ENCODE measurements at places on chromosomes 1 and 21. TPM values are rescaled to one million over a fixed set of nuclear protein-coding genes. Genes with fewer than 3 reads are reported as not detected.

NUDT4B gene
- 15.7 TPM for polyA plus RNA-seq

TSSK3 gene
- 0.08 TPM for polyA plus RNA-seq

PADI3 gene
- 6.9 TPM for polyA plus RNA-seq

EPS15 gene
- 23.1 TPM for polyA plus RNA-seq

KCNA3 gene
- polyA plus RNA-seq: not detected

LMNA gene
- 759 TPM for polyA plus RNA-seq

EPHA2 gene
- polyA plus RNA-seq: 91.7 TPM

ANGPTL1 gene
- not detected for polyA plus RNA-seq

AMPD2 gene
- polyA plus RNA-seq: 28.3 TPM

SLAMF8 gene
- not detected for polyA plus RNA-seq

MAP1LC3C gene
- polyA plus RNA-seq: not detected

GRCh38 chr21:25647647-25648046 is 8.6 kb downstream of the JAM2 start:
- DNase-seq: no peak

- peak; percentile 49 for DNase-seq
Observed at GRCh38 chr21:34690041-34690792, 21.4 kb downstream of the CLIC6 start.

GRCh38 chr1:189658381-189658780 is 819.3 kb downstream of the BRINP3 start:
- DNase-seq: peak; percentile 44

DNA sequence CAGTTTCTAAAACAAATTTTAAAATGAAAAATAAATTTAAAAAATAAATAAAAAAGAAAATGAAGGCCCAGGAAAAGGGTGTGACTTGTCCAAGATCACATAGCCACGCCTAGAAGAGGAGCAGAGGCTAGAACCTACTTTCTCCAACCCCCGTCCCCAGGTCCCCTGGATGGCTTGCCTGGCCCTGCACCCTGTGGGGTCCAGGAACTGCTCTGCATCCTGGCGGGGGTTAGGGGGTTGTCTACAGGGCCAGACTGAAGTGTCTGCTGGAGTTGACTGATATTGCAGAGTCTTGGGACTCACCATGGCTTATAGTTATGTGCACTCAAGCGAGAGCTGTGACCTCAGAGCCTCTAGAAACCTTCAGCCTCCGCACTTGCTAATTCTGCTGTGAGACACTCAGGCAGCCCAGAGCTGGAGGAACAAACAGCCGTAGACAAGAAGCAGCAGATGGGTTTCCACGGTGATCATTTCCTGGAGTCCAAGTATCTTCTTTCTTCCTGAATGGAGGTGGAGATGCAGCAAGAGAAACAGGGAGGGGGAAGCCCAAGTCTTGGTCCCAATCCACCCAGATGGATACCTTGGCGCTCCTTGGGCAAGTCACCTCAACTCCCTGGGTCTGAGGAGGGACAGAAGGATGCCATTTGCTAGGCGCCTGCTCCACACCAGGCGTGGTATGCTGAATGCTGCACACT is 5.2 kb upstream of the EXTL1 start:
- DNase-seq: no peak

DNA sequence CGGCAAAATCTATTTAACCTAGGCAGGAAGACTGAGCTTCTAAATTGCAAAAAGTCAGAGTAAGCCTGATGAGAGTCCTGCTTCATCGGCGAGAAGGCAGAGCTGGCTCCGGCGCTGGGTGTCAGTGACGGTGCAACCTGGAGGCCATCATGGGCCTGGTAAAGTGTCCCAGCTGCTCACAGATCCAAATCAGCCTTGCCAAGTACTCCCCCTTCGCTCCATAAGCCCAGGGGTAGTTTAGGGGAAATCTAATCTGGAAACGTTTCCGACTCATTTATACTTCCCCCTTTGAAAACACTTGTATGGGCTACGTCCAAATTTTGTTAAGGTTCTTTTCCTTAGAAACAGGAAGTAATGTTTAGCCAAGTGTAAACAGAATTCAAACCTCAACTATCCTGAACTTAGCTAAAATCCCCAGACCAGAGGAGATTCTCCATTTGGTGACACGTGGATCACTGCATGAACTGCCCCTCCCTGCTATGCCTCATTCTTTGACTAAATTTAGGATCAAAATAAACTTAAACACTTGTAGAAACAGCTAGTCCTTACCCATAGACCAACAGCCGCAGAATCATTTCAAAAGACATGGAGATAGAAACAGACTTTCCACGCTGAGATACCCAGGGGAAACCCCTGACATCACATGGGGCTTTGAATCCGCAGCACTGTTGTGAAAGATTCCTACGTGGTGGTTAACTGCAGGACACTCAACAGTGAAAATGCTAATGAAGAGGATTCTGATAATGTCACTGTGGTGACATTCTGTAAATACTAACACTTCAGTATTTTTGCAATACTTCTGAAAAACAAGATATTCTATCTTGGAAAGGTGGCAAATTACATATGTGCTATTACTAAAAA is 172.7 kb downstream of the TGFBR3 start:
- DNase-seq: no peak

DNA sequence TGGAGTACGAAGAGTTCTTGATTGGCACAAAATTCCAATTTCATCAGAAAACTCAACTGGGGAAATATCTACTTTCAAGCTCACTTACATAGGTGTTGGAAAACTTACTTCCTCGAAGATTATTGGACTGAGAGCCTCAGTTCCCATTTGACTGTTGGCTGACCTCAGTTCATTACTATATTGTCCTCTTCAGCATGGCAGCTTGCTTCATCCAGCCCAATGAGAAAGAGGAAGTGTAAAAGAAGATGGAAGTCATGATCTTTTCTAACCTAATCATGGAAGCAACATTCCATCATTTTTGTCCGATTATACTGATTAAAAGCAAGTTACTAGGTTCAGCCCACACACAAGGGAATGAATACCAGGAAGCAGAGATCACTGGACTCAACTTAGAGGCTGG is 49.4 kb downstream of the HSD3B1 start:
- DNase-seq: no peak

- DNase-seq: no peak
Observed at GRCh38 chr1:39184354-39184818, 20.1 kb upstream of the MACF1 start.

GRCh38 chr1:47469390-47469759 is 31.5 kb downstream of the FOXD2 start:
- no peak for DNase-seq

DNA sequence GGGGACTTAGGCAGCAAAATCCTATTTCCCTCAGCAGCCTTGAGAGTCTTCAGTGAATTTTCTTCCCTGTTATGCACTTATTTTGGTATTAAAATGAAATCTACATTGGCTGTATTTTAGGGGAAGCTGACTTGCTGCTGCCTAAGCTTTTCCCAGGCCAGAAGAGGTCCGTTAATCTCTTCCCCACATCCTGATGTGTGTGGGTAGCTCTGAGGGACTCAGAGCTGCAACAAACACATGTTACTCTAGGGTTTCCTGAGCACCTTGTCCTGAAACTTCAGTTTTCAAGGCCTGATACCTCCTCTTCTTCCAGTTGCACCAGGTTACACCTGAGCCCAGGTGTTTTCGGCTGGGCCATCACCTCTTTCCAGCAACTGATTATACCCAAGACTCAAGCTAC is 51.5 kb downstream of the SYT6 start:
- DNase-seq: no peak

DNA sequence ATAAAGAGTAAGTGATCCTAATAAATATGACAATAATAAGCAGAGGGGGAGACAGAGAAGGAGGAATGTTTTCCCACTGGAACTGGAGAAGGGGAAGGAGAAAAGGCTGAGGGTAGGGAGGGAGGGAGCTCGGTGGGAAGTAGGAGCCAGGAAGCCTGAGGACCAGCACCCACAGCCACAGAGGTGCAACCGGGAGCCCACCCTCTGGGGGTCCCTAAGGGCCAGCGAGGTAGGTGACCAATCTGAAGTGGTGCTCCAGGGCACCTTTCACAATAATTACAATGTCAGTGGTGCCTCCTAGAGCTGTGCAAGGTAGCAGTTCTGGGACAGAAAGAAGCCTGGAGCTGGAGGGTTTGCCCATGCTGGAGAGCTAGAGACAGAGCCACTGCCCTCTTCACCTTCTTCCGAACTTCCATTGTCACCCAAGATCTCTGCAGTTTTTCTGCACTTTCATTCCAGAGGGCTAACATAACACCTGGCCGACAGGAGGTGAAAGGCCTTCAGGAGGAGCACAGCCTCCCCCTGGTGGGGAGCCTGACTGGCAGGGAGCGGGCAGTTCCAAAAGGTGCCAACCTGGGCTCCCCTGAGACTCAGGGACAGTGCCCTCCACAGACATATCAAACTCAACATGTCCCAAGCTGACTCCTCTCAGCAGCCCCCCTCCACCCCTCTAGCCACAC is 4.1 kb upstream of the AHCYL1 start:
- DNase-seq: peak; percentile 37

- no peak for DNase-seq
Observed at GRCh38 chr21:32356874-32357395, 35.9 kb downstream of the URB1 start.

DNA sequence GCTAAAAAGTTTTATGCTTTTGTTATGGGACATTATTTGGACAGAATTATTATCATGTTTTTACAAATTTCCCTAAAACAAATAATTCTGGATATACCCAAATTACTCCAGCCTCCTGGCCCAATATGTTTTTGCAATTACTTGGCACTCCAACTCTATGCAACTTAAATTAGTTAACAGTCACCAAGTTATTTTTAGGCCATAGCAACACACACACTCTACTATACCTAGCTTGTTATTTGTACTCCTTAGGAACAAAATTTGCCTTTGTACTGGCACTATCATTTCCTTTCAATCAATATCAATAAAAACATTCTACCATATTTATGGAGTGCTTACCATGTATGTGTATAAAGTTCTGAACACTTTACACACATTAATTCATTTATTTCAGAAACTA is 7.7 kb downstream of the DUSP10 start:
- no peak for DNase-seq

- peak; percentile 17 for DNase-seq
Observed at GRCh38 chr1:94535879-94536278, 5.7 kb downstream of the F3 start.

DNA sequence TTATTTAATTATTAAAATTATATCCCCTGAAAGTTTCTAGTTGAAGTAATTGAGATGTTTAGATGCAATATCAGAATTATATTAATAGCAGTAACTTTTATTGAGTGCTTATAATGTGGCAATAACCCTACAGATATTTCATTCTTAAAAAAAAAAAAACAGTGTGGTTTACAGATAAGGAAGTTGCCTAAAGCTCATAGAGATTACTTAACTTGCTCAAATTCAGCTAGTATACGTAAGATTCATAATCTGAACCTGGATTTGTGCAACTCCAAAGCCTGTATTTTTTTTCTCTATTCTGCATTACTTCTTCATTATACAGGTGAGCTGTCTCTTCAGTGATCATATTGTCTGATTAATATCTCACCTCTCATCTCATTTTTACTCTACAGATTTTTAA is 156.0 kb upstream of the PTBP2 start:
- DNase-seq: no peak

DNA sequence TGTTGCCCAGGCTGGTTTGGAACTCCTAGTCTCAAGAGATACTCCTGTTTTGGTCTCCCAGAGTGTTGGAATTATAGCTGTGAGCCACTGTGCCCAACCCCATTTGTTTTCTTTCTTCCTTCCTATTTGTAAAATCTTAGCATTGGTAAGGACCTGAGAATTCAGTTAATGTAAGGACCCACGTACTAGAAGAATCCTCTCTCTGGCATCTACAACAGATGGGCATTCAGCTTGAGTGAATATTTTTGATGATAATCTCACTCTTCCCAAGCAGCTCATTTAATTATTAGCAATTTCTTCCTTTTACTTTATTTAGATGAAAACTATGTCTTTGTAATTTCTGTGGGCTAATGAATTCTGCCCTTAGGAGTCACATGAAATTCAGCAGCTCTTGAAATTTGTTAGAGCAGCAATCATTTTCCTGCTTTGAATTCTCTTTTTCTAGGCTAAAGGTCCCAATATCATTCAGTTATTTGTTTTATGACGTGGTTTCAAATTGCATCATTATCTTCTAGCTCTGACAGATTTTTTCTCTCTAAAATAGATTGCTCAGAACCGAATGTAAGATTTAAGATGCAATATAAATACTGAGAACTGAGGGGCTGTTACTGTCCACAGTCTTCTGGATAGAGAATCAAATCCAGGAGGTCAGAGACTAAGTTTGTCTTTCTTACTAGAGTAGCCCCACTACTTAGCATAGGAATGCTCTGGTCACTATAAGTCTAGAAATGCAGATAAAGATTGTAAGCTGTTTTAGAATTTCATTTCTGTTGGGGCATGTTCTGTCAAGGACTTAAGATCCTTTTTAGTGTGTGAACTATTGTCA is 59.4 kb downstream of the EPB41 start:
- no peak for DNase-seq

DNA sequence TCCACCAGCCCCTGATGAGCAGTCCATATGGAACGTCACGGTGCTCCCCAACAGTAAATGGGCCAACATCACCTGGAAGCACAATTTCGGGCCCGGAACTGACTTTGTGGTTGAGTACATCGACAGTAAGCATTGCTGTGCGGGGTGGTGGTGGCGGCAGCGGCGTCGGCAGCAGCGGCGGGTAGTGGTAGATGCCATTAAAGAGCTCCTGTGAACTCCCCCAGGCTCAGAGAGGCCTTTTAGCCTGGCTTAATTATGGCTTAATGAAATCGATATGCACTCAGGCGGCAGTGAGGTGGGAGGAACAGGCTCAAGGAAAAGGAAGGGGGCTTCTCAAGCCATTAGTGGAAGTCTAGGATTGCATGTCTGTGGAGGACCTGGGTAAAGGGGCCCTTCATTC is 41.9 kb upstream of the CNTN2 start:
- DNase-seq: no peak

GRCh38 chr1:236809148-236809547 is 14.1 kb downstream of the MTR start:
- no peak for DNase-seq

- no peak for DNase-seq
Observed at GRCh38 chr21:18340387-18340942, 63.1 kb downstream of the TMPRSS15 start.

- no peak for DNase-seq
Observed at GRCh38 chr1:151961833-151962232, 31.8 kb downstream of the S100A10 start.

GRCh38 chr1:66605419-66605997 is 71.6 kb downstream of the SGIP1 start:
- no peak for DNase-seq

DNA sequence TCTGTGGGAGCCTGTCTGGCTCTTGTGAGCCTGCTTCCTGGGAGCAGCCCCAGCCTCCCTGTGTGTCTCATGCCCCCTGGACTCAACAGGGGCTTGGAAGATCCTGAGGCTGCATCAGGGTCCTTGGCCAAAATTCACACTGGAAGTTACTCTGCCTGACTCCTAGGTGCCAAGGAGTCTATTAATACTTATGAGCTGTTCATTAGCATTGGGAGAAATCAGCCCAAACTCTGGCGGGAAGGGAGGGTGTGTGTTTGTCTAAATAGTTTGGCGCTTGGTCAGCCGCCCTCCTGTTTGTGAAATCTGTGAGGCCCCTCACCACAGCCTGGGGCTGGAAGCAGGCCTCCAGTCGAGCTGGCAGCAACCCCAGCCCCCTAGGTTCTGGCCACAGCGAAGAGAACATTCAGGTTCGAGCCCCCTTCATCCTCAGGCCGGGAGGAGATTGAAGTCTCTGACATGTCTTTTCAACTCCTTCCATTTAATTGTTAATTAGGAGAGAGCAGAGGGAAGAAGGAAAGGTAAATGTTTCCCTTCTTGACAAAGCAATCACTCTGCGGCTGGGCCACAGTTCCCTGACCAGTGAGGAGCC is 82.1 kb upstream of the F3 start:
- DNase-seq: peak; percentile 45

GRCh38 chr21:42347601-42348327 is 3.0 kb downstream of the TFF2 start:
- no peak for DNase-seq

- no peak for DNase-seq
Observed at GRCh38 chr1:4689941-4690635, 35.7 kb downstream of the AJAP1 start.
